ENCODE measurements at places on chromosomes 2 and 18.

GRCh38 chr2:225472161-225472560, 72.7 kb downstream of the NYAP2 start:
- no peak for DNase-seq

GRCh38 chr2:7953195-7953594, 728.7 kb upstream of the ID2 start:
- no peak for DNase-seq

DNA sequence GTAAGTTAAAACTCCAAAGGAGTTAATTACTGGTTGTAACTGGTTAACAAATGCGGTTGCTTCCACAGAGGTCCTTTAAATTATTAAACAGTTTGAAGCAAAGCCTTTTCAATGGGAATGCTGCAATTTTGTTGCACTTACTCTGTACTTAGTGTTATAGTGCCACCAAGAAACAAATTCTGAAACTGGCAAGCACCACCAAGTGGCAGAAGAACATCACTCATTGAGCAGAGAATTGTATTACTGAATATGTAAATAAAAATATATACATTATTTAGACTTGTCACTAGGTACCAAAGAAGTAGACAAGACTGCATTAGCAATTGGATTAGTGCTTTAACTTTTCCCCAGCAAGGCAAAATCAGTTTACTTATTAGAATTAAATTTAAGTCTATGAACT, 2.6 kb upstream of the TMEFF2 start:
- no peak for DNase-seq

GRCh38 chr2:150426315-150426714, 61.2 kb downstream of the RND3 start:
- no peak for DNase-seq

DNA sequence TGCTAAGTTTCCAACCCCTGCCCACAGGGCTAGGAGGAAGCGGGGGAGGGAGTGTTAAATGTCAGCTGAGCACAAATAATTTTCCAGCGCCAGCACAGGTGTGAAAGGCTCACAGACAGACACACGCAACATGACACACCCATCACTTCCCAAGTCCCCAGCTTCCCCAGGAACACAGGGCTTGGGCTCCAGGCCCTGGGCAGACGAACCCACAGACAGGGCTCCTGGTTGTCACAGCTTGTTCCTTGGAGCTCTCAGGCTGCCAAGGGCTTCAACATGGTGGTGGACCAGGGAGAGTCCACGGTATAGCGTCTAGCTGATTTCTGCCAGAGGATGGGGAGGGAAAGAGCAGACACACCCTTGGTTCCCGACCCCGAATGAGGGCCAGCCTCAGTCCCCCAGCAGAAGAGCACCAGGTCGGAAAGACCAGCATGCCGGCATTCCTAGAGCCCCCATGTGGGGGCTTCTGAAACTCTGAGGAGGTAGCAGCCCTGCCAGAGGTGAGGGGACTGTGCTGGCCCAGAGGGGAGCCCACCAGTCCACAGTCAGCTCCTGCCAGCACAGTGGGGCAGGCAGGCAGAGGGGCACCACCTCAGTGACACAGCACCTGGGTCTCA, 1.9 kb downstream of the DUSP2 start:
- DNase-seq: no peak

DNA sequence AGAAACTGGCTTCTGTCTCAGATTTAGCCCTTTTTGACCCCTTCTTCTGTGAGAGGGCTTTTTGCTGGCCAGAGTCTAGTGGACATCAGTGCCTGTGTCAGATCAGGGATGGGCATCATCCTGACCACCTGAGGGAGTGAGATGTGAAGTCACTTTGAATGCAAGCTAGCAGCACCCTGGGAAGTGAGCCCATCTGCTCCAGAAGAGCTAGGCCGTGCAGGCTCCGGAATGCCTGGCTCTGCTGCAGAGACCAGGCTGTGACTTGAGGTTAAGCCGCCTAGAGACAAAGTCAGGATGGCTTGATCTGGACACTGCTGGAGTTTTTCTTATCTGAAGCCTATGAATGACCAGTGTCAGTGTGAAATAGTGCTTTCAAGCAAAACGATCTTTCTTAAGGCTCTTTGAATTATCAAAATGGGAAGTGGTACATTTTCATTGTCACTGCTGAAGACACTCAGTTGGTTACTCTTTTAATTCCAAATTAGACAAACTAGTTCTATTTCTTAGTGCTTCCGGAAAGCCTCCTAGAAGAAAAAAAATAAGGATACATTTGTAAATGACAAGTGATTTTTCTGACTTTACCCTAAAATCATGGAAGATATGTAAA, 20.8 kb downstream of the DGUOK start:
- DNase-seq: no peak

GRCh38 chr18:62450546-62451410, 72.0 kb upstream of the ZCCHC2 start:
- DNase-seq: peak; percentile 45

DNA sequence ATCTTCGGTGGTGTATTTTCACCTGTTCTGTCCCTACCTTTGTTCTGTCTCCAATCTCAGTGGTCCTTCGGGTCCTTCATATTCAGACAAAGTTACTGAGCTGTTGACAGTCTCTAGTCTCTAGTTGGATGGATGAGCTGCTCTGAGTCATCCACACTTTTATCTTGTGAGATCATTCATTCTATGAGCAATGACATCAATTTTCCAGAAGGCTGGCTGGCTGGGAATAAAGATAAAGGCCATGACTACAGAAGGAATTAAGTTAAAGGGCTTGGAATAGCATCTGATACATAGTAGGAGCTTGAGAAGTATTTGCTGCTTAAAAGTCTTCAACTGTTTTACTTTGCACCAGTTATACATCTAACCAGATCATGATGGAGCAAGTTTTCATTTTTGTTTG, 43.1 kb upstream of the SLC39A10 start:
- peak; percentile 35 for DNase-seq

DNA sequence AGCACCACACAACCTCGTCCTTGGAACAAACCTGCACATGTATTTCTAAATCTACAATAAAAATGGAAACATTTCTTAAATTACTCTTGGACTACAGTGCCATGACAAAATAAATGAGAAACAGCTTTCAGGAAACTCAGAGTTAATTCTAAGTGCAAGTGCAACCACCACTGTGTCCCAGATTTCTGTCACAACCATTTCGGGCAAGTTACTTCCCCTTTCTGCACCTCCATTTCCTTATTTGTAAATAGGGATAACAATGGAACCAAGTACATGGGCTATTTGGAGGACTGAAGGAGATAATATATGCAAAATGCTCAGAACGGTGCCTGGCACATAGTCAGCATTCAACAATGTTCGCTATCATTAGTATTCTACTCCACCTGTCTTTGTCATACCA, 93.2 kb downstream of the CACNB4 start:
- DNase-seq: no peak

- peak; percentile 61 for DNase-seq
Observed at GRCh38 chr2:235595422-235596010, 101.7 kb downstream of the AGAP1 start.

DNA sequence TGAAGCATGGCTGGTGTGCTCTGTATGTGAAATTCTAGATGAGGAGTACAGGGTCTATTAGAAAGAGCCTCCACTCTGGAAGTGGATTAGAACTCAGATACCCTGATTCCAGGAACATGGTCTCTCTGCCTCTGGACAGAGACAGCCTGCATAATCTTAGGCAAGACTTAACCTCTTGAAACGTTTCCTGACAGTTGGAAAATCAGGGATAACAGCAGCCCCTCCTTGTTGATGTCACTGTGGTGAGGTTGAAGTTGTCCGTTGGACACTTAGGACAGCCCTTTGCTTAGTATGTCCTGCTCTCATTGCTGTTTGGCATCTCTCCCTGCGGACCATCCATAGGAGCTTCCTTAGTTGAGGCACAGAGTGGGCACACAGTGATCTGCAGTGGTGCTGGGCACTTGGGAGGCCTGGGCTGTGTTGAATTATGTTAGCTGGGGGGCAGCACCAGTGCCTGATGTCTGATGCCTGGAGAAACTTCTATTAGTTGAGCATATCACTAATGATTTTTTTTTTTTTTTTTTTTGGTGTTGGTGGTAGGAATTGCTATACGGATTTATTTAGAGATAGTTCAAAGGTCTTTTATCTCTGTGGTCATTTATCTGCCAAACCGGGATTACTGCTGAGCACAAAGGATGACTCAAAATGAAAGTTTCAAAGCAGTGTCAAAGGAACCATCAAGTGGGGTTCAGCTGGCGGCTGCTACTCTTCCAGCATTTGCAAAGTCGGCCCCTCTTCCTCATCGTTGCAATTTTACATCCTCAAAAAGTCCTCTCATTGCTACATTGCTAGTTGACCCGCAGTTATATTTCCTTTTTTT, 28.8 kb downstream of the SETBP1 start:
- no peak for DNase-seq

GRCh38 chr2:56012221-56012765, 88.7 kb upstream of the EFEMP1 start:
- DNase-seq: no peak

DNA sequence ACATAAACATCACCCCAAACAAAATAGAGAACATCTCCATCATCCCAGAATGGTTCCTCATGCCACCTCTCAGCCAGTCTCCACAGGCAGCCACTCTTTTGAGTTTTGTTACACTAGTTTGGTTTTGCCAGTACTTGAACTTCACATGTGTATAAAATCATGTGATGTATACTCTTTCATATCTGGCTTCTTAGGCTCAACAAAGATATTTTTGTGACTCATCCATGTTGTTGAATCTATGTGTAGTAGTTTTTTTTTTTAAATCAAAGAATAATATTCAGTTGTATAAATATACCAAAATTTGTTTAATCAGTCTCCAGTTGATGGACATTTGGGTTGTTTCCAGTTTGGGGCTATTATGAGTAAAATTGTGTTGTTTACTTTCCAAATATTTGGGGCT, 75.9 kb downstream of the PMS1 start:
- no peak for DNase-seq

- DNase-seq: no peak
Observed at GRCh38 chr2:164015328-164016123, 279.7 kb upstream of the FIGN start.
